ENCODE measurements at places on chromosomes 1 and 21. TPM values are rescaled to one million over a fixed set of nuclear protein-coding genes. Genes with fewer than 3 reads are reported as not detected.

- H3K4me1 ChIP-seq, result no peaks in the 10 kb centered on the region
- DNase-seq, result no peak
- H3K27me3 ChIP-seq, result no peaks in the 10 kb centered on the region
- H3K27ac ChIP-seq, result no peak overlapping the region
These were observed 8.0 kb downstream of the SLC35F3 start for GRCh38 chr1:233912447-233912846.

DNA sequence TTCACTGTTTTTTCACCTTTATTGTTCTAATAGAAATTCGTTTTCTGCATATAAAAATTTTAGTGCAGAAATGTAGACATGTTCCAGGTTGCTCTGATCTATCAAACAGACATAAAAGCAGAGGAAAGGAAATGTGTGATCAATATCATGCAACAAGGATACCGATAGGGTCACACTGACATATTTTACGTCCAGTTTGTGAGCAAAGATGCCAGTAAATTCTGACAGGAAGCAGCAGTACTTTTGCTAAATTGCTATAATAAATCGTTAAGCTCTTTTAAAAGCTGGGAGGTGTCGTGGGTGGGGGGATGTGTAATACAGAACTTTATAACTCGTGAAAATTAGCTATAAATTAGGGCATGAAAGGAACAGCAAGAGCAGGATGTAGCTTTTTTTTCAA lies 955.2 kb downstream of the BRINP3 start:
- H3K27me3 ChIP-seq, result no peaks in the 10 kb centered on the region
- no peak overlapping the region for H3K27ac ChIP-seq
- no peak for DNase-seq
- H3K4me3 ChIP-seq, result no peak overlapping the region
- no peaks in the 10 kb centered on the region for H3K4me1 ChIP-seq

IQCC gene
- total RNA-seq, result 2.7 TPM

RCAN1 gene
- 6.3 TPM for total RNA-seq
